ENCODE measurements at places on chromosomes 4 and X. TPM values are rescaled to one million over a fixed set of nuclear protein-coding genes. Genes with fewer than 3 reads are reported as not detected.

GRCh38 chr4:43846111-43846587 is 602.5 kb downstream of the KCTD8 start:
- no peak for DNase-seq

DNA sequence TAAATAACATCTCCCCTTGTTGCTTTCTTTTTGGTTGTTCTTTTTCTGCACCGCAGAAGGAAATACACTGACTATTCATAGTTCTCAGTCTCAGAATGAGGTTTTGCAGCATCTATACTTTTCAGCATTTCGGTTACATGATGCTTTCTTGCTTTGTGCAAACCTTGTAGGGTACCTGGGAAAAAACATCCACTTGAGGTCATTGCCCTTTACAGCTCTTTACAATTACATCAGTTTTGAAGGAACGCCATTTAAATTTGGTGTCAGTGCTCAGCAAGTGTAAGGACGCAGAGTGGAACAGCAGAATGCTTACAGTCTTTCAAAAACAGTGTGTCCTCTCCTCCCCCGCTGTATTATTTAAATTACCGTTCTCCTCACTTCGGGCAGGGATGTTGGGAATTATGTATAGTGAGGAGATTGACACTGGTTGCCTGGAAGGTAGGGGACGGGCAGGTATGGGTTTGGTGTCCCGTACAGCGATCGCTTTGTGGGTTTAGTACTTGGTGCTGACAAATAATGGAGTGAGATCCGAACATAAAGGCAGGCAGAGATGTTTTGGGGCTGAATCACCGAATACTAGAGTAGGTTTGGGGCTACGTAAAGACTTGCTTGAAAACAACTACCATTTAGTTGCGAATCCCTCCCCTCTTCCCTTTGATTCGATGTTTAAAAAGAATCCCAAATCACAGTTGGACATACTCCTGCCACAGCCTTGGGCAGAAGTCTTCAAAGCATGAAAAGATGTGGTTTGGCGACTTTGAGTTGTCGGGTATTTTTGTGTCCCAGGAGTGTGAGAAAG is 2.0 kb upstream of the NKX3-2 start:
- DNase-seq: no peak

DNA sequence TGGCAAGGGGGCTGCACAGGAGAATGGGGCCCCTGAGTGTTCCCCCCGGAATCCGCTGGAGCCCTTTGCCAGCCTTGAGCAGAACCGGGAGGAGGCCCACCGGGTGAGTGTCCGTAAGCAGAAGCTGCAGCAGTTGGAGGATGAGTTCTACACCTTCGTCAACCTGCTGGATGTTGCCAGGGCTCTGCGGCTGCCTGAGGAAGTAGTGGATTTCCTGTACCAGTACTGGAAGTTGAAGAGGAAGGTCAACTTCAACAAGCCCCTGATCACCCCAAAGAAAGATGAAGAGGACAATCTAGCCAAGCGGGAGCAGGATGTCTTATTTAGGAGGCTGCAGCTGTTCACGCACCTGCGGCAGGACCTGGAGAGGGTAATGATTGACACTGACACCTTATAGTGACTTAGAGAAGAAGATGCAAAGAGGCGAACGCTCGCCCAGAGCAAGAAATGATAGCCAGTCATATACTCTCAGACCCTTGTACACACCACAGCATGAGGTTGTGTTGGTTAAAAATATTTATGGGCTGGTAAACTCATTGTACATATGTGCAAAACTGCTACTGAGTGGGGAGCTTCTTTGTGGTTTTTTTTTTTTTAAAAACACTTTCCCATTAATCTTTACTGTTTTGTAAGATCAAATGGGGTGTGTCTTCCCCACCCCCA is 52.5 kb downstream of the JADE1 start:
- DNase-seq: no peak

Gene MXRA5
- polyA plus RNA-seq: not detected

DNA sequence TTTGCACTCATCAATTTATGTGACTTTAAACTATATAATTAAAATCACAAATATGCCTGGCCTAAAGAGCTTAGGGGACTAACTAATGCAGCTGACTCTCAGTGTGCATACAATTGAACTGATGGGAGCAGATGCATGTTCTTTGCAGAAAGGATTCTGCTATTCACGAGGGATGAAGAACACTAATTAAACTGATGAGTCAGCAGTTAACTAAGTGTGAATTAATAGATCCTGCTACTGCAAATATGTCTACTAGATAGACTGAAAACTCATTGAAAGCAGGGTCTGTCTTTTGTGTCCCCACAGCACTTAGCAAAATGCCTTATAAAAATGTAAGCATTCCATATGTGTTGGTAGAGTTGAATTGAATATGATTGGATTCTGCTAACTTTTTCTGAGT is 104.0 kb downstream of the SRPX start:
- DNase-seq: no peak

GRCh38 chrX:23788521-23788920 is 5.5 kb downstream of the SAT1 start:
- DNase-seq: no peak

Gene RPA4
- polyA plus RNA-seq: 0.31 TPM

Data from cardiac muscle cell (in vitro differentiated cells and primary cell).